ENCODE measurements at places on chromosomes 5 and 9.

DNA sequence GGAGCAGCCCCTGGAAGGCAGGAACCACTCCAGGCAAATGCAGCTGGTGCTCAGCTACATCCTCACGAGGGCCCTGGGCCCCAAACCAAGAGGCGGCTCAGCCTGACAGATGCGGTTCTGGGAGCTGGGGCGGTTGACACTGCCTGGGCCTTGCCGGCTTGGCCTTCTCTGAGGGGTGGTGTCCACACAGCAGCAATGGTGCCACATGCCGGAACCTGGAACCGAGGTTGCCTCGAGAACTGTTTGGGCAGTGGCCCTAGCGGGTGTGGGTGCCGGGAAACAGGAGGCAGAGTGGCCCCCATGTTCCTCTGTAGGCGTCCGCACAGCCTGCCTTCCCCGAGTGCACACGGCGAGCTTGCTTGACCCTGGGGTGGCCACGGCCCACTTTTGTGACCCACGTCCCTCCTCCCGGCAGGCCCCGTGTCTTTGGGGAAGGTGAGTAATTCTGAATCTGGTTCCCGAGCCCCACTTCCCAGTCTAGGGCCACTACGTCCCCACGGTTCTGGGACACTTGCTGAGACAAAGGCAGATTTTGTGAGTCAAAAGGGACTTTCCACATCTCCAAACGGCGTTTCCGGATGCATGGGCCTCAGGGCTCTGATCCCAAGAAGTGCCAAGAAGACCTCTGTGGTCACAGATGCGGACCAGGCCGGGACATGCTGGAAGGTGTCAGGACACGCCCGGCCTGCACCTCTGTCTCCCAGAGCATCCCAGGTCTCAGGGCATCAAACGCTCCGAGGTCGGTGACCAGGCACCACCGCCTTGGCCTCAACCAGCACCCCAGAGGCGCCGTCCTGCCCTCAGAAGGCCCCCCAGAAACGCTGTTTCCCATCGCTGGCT, 27.7 kb upstream of the SLC12A7 start:
- DNase-seq = no peak

GRCh38 chr5:152811988-152812387, 406.9 kb upstream of the NMUR2 start:
- DNase-seq = no peak

DNA sequence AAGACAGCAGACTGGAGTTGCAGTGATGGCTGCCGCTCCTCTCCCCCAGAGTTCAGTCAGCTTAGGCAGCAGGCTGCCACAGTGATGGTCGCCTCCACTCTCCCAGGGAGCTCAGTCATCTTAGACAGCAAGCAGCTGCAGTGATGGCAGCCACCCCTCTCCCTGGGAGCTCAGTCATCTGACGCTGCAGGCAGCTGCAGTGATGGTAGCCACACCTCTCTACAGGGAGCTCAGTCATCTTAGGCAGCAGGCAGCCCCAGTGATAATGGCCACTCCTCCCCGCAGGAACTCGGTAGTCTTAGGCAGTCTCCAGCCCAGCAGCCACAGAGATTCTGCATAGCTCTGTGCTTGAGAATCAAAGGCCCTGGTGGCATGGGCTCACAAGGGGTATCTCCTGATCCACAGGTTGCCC, 582.7 kb downstream of the DTWD2 start:
- DNase-seq = no peak

GRCh38 chr5:150780187-150780692, 1.7 kb downstream of the SMIM3 start:
- no peak for DNase-seq

GRCh38 chr5:133164759-133165158, 112.9 kb downstream of the HSPA4 start:
- no peak for DNase-seq

DNA sequence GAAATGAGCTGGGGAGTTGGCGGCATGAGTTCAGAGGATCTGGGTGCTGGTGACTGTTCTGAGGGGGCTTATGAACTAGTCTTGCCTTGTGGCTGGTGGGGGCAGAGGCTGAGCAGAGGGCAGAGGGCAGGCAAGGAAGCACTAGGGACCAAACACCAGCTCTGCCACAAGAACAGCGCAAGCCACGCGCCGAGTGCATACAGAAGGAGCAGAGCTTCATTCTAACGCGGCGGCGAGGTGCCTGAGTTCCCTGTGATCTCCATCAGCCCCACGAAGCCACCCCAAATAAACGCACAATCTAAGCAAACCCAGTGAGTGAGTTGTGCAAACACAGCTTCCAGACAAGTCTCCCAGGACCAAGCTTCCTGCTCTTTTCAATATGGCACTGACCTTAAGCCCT, 110.6 kb upstream of the ALDH1B1 start:
- no peak for DNase-seq

DNA sequence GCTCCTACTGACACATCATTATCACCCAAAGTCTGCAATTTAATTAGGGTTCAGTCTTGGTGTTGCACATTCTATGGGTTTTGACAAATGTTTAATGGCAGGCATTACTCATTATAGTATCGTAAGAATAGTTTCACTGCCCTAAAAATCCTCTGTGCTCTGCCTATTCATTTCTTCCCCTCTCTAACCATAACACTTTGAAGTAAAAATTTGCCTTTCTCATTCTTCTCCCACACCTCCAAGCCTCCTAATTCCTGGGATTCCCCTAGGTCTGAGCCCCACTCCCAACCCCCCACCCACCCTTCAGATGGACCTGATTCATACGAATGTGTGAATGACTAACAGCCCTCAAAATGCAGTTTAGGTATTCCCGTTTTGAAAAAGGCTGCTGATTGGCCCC, 18.4 kb downstream of the ENC1 start:
- DNase-seq = no peak

- no peak for DNase-seq
These were observed 1264.5 kb upstream of the ACO1 start for GRCh38 chr9:31119890-31120454.

DNA sequence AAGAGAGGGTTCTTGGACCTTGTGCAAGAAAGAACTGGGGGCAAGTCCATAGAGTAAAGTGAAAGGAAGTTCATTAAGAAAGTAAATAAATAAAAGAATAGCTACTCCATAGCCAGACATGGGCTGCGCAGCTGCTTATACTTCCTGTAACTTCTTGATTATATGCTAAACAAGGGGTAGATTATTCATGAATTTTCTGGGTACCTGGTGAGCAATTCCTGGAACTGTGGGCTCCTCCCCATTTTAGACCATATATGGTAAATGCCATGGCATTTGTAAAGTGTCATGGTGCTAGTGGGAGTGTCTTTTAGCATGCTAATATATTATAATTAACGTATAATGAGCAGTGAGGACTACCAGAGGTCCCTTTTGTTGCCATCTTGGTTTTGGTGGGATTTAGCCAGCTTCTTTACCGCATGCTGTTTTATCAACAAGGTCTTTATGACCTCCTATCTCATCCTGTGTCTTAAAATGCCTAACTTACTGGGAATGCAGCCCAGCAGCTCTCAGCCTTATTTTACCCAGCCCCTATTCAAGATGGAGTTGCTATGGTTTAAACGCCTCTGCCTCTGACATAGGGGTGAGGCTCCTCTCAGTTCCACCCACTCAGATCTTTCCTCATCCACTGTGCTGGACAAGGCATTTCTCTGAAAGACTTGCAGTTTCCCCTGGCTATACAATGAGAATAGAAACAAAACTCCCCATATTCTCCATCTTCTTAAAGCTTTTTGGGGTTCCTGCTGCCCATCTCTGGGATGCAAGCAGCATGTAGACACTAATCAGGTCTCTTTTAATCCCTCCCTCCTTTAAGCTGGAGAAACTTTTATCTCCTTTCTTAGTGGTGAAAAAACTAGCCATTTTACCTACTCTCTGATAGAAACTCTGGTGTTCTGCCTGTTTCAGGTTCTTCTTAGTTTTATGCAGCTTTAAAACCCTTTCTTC, 91.2 kb downstream of the ARRDC3 start:
- no peak for DNase-seq

DNA sequence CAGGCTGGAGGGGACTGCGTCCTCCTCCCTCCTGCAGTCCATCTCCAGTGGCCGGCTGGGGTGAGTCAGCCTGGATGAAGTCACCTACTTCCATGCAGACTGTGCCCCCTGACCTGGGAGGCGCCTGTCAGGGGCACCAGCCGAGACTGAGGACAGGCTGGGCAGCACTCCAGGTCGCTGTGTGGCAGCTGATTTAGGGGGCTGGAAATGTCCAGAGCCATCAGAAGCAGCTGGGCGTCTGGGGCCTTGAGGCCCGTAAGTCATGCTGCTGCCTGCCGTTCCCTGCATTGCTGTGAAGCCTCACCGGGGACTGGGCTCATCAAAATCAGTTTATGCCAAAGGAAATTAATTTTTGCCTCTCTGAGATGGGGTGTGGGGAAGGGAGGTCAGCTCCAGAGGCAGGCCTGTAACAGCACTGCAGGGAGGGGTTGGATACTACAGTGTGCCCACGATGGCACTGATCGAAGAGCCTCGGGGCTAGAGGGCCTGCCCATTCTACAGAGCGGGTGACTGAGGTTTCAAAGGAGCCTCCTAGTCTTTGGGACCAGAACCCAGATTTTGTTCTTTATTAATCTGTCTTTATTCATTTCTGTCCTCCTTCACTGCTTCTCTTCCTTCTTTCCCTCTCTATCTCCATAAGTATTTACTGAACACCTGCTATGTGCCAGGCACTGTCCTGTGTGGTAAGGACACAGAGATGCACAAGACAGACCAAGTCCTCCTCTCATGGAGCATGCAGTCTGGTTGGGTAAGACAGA, 70.4 kb upstream of the PSD2 start:
- DNase-seq = no peak

DNA sequence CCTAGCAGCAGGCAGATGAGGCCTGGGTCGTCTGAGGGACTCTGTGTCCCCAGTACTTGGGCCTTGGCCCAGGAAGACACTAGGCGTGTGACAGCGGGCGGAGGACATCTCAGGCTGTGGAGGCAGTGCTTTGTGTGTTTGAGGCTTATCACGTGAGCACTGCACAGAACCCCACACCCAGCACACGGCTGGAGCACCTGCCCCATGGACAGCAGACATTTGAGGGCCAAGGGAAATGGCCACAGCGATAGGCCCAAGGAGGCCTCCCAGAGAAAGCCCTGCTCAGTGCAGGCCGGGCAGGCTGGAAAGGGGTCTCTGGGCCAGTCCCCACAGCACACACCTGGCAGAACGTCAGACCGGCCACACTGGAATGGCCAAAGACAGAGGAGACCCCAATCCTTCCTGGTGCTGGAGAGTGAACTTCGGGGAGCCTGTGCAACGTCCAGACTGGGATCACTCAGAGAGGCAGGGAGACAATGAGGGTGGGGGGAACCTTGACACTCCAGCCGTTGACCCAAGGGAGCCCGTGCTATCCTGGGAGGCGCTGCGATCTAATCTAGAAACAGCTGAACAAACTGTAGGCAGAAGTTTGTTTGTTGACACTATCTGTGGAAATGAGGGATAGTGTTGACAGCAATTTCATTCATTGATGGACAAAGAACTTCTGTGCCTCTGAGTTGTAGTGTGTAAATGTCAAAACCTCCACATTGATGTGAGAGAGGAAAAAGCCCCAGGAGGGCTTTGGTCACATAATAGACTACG, 19.6 kb upstream of the FLT4 start:
- DNase-seq = no peak

GRCh38 chr9:80615964-80616363, 1044.2 kb downstream of the TLE4 start:
- DNase-seq = no peak

DNA sequence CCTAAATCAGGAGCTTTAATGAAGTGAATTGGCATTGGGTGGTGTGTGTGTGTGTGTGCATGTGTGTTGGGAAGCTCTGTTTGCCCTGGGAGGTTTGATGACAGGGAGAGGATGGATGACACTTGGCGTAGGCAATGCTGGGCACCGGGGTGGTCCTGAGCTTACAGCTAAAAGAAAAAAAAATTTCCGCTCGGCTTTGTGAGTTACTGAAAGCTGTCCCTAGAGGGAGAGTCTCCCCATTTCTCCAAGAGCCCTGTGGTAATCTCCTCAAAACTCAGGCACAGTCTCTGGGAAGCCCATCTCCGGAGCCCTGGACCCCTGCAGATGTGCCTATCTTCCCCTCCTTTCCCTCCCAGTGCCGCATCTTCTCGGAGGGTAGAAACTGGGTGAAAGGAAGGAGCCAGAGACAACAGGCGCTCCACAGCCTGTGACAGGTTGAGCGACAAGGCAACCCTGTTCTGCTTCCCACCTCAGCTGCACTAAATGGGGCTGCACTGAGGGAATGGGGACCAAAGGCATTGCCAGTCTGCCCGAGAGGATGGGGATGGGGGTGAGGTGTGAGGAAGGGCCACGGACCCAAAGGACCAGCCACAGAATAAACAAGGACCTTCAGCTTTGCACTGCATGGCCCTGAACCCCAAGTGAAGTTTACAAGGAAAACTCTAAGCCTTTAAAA, 35.8 kb upstream of the TIFAB start:
- DNase-seq = no peak

- DNase-seq = no peak
These were observed 42.7 kb downstream of the TENT4A start for GRCh38 chr5:6755941-6756340.

DNA sequence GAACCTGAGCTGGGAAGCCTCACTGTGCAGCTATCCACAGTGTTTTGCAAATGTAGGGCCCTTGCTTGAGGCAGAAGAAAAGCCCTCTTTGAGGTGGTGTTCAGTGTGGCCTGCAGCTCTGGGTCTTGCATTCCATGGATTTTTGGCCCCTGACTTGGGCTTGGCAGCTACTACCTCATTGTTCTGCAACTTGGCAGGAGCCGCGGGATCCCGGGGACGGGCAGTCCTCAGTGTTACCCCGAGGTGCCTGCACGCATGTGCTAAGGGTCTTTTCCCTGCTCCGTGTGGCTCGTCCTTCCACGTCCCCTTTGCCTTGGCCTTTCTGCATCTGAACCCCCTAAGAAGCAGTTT, 39.8 kb downstream of the NEK6 start:
- DNase-seq = no peak

DNA sequence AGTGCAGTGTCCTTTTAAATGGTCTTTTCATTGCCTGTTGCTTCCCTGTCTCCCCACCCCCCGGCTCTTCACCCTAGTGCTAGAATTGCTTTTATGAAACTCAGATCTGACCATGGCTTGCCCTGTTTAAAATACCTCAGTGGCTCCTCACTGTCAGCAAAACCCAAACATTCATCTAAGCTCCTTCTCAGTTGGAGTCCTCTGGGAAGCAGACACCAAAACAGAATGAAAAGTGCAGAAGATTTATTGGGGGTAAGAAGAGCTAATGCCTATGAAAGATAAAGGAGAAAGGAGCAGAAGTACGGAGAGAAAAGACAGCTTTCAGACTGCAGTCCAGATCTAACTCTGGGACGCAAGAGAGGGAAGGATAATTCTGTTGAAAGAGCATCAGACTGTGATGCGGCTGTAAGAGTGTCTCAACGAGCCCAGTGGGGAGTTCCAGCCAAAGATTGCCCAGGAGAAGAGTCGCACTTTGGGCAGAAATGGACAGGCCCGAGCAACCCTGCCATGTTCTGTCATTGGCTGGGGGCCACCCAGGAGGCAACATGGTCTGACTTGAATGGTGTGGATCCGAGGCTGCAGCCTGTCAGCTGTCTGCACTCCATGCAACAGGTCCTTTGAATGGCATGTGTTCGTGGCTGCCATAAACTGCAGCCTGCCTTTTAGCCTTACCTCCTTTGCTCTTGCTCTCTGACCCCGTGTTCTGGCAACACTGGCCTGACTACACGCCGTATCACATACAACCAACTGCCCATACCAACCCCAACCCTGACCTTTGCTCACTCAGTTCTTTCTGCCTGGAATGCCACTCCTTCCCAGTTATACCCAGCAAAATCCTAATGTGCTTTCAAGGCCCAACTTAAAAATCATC, 55.9 kb downstream of the IRF1 start:
- DNase-seq = no peak
